ENCODE measurements at places on chromosomes 12 and 14. TPM values are rescaled to one million over a fixed set of nuclear protein-coding genes. Genes with fewer than 3 reads are reported as not detected.

GRCh38 chr12:107684029-107684795 is 1.4 kb upstream of the PWP1 start:
- DNase-seq, result no peak

The VPS29 gene
- total RNA-seq, result 87.8 TPM

GRCh38 chr14:50308363-50308915 is 3.6 kb downstream of the L2HGDH start:
- DNase-seq, result no peak

DNA sequence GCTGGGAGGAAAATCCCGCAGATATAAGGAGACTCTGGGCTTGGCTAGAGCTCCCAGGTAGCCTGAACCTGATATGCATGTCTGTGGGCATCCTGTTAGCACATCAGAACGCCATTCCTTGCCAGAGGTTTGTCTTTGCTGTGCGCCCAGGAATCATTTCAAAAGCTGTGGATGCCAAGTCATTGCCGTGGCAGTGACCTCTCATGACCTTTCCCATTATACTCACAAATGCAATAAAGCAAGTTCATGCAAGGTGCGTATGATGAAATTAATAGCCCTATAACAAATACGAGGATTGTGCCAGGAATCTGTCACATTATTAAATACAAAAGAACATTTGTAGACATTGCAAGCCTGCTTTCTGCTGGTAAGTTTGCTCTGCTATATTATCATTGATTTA is 229.1 kb upstream of the PELI2 start:
- peak; percentile 45 for DNase-seq

DNA sequence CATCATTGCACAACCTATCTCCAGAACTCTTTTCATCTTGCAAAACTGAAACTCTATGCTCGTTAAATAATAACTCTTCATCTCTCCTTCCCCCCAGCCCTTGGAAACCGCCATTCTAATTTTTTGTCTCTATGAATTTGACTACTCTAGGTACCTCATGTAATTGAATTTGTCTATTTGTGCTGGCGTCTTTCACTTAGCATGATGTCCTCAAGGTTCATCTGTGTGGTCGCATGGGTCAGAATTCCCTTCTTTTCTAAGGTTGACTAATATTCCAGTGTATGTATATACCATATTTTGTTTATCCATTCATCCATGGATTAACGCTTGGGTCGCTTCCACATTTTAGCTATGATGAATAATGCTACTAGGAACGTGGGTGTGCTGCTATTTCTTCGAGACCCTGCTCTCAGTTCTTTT is 80.1 kb downstream of the PLXNC1 start:
- no peak for DNase-seq

- no peak for DNase-seq
Measured at GRCh38 chr12:109304485-109304884, 4.6 kb downstream of the FOXN4 start.

DNA sequence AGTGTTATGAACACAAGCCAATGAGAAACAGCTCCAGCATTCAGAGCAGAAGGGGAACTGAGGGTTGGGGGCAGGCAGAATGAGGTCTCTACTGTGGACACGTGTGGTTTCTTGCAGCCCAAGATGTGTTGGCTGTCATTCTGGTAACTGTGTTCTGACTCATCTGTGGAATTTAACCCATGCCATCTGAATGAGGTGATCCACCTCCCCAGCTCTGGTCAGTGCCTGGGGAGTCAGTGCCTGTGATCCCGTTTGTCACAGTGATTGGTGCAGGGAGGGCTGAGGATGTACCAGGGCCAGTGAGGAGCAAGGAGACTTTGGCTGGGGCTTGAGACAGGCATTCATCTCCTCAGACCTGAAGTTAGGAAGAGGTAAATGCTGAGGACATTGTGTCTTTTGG is 216.8 kb downstream of the MSRB3 start:
- DNase-seq, result no peak

The OASL gene
- total RNA-seq, result 0.17 TPM

The TAS2R20 gene
- total RNA-seq, result 1.8 TPM
